ENCODE measurements at places on chromosomes 2 and 18.
A peak's percentile ranks its signal among the peaks of the same experiment; 100 is the strongest.

- no peak for DNase-seq
Observed at GRCh38 chr2:209076151-209076550, 347.7 kb upstream of the MAP2 start.

- no peak for DNase-seq
Observed at GRCh38 chr2:120953066-120953756, 217.5 kb downstream of the GLI2 start.

DNA sequence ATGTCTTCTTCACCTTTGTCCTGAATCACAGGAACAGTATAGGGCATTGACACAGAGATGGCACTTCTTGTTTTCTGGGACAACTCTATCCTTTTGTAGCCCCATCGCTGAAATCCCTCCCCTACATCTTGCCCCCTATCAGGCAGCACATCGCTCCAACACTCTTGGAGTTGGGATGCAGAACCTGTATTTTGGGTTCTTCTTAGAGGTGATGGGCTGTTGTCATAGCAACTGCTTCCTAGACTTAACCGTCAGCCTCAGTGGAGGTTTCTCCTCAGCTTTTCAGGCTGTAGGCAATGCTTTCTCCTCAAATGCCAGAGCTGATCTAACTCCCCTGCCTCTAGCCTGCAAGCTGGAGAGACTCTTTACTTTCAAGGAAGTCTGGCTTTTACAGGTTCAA lies 99.9 kb upstream of the SPRED2 start:
- DNase-seq, result no peak

- no peak for DNase-seq
Observed at GRCh38 chr18:61466736-61467135, 133.5 kb downstream of the CDH20 start.

DNA sequence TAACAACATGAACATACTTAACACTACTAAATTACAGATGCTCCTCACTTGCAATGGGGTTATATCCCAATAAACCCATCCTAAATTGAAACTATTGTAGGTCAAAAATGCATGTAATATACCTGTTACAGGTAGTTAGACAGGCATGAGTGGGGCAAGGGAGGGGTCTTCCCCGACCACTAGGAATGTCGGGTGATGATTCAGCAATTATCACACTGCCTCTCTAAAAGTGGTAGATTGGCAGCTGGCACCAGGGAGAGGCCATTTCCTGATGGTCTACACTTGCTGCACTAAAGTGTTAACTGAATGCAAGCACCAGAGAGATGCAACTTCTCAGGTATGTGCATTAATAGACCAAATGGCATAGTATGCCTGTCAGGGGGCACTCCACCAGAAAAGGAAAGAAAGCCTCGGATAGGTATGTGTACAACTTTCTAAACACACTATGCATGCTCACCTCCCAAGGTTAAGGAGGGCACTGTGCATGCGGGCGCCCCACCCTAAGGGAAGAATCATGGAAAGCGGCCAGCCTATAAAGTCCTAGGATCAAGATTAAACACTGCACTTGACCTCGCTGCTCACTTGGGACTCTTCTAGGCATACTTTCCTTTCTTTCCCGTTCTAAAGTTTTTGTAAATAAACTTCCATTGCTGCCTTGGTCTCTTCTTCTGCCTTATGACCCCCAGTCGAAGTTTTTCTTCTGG lies 35.6 kb downstream of the PIGN start:
- DNase-seq, result no peak

GRCh38 chr2:159091976-159092375 lies 123.5 kb downstream of the TANC1 start:
- DNase-seq, result no peak

DNA sequence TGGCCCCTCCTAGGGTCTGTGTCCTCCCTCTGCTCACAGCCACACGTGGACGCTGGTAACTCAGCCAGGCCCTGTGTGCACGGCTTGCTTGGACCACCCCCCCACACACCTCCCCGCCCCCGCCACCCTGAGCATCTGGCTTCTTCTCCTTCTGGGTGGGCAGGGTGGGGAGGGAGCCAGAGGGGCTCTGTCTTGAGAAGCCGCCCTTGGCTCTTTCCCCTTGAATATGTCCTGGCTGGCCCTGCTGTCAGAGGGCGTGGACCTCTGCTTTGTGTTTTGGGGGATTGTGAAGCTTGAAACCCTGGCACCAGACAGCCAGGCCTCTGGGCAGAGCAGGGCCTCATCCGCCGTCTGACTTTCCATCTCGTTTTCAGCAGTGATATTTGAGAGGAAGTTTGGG lies 72.1 kb downstream of the GLI2 start:
- DNase-seq, result no peak

- DNase-seq, result no peak
Observed at GRCh38 chr18:9547782-9548181, 66.6 kb downstream of the PPP4R1 start.

DNA sequence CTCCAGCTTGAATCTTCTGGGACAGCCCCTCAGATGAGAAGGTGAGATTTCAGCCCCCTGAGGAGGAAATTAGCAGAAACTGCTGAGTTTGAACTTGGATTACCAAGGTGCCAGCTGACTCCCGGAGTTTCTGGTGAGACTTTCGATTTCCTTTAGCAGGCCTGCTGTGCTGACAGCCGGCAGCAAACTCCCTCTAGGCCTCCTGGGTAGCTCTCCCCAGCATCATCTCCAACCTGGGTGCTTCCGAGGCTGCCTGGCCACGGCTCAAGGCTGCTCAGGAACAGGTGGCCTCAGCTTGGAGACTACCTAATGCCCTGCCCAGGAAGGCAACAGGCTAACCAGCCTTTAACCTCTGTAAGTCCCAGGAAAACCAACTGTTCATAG lies 16.5 kb downstream of the SDC1 start:
- DNase-seq, result no peak

DNA sequence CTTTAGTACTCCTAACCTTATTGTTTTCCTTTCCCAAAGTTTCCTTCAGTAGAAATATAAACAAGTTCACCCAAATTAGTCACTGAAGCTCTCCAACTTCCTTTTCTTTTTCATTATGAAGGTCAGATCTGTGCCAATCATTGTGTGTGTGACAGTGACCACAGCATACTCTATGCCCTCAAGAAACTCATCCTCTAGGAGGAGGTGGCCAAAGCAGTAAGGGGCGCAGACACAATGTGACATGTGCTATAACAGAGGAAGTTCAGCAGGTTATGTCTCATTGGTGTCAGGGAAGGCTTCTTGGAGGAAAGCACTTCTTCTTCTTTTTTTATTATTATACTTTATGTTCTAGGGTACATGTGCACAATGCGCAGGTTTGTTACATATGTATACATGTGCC lies 60.0 kb upstream of the PSME4 start:
- DNase-seq, result no peak

DNA sequence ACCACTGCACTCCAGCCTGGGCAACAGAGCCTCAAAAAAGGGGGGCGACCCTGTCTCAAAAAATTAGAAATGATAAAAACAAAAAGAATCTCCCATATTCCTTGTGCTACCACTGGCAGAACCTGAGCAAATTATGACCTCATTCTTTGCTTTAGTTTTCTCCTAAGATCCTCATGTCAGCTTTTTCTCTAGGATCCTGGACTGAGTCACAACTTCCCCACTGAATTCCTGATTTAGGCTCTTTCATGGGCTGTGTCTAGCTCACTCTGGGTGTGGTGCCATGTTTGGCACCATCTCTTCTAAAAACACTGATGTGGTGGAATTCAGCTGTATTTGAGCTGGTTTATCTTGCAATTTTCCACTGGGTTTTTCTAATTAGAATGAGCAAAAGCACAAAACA lies 37.1 kb downstream of the EXOC6B start:
- peak; percentile 20 for DNase-seq

DNA sequence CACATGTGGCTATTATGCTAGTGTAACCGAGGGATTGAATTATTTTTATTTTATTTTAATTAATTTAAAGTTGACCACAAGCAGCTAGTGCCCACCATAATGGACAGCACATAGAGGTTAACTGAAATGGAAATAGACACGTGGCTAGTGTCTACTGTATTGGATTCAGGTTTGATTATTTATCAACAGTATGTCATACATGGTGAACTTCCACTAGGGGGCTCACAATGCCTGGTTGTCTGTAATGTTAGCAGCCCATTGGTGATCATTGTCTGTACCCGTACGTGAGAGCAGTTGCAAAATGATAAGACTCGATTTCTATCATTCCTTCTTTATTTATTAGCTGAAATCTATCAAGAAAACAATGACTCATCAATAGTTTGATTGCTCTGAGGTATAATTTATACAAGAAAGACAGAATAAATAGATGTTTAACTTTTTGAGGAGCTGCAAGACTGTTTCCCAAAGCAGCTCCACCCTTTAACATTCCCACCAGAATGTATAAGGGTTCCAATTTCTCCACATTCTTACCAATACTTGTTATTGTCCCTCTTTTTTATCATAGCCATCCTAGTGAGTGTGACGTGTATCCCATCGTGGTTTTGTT lies 76.5 kb downstream of the CYBRD1 start:
- DNase-seq, result no peak

DNA sequence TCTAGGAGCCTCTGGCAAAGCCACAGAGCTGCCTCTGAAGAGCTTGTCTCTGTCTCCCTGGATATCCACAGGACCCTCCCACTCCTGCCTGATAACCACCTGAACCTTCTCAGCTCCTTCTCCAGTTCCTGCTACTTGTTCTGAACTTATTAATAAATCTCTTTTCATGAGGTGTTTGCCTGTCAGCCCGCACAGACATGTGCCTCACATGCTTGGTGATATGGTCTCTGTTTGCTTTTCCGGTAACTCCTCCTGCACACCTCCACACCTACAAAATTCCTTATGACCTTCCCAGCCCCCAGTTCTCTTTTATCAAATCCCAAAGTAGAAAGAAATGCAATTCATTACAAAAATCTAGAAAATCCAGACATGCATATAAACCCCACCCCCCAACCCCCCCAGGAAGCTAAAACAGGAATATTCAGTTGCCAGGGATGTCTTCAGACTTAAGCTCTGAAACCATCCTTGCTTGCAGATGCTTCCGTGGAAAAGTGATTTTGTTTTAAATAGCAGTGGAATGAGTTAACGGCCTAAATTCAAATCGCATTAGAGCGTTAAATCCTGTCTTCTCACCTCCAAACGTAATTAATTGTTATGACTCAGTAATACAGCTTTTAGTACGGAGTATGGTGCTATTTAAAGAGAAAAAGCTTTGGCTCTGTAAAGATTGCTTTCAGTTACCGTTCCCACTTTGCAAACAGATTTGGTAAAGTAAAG lies 2.1 kb upstream of the PID1 start:
- DNase-seq, result no peak

GRCh38 chr2:132550946-132551345 lies 119.1 kb downstream of the LYPD1 start:
- DNase-seq, result no peak

DNA sequence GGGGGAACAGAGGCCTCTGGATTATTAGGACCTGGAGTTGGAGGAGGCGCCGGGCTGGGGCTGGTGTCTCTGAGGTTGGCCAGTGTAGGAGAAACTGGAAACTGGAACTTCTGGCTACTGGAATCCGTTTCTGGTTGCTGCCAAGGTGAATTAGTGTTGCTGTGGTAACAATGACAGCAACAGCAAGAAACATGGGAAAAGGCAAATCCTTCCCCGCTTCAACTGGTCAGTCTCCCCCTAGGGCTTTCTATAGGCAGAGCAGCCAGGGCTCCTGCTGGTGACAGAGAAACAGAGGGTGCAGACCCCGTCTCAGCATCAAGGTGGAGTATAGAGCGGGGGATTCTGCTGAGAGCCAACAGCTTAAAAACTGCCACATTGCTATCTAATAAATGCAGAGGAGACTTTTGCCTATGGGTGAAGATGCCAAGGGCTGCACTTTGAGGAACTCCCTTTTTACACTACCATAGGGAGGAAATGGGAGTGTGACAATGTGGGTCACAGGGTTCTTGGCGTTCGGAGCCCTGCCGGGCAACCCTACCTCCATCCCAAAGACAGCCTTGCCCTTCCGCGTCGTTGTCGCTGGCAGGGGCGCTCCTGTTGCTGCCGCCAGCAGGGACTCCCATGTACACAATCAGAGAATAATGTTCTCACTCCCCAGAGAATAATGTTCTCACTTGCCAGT lies 81.4 kb upstream of the CABLES1 start:
- DNase-seq, result peak; percentile 62

- no peak for DNase-seq
Observed at GRCh38 chr2:234640657-234641056, 143.8 kb upstream of the ARL4C start.

GRCh38 chr18:40902436-40902835 lies 1052.6 kb upstream of the PIK3C3 start:
- no peak for DNase-seq

DNA sequence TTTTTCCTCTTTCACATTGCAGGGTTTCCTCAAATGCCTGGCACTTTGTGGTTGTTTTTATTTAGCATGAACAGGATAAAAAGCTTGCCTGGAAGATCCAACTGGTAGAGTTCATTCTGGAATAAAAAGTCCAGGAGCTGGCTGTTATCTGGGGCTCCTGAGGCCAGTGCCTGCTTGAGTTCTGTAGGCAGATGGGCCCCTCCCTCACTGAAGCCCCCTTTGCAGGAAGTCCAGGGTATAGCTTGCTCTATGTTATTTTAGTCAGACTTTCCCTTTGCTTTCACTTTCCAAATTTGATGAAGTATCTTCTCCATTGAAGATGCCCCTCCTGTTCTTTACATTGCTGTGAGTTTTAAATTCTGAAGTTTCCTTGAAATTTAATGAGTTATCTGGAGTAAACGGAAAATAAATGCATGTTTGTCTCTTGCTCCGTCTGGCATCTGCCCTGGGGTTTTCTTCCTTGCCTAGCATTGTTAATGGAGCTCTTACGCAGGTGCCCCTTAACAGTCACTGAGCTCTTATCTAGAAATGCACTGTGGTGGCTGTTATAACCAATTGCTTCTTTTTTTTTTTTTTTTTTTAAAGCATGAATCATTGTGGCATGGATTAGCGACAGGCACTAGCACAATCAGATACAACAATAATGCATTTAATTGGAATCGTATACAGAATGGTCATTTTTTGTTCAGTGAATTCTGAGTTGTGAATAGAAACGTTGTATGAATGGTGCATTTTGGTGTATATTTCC lies 27.0 kb upstream of the LPIN1 start:
- DNase-seq, result no peak

GRCh38 chr2:38409156-38410102 lies 32.4 kb upstream of the ATL2 start:
- no peak for DNase-seq

- DNase-seq, result no peak
Observed at GRCh38 chr2:54325148-54325547, 69.1 kb upstream of the TSPYL6 start.

DNA sequence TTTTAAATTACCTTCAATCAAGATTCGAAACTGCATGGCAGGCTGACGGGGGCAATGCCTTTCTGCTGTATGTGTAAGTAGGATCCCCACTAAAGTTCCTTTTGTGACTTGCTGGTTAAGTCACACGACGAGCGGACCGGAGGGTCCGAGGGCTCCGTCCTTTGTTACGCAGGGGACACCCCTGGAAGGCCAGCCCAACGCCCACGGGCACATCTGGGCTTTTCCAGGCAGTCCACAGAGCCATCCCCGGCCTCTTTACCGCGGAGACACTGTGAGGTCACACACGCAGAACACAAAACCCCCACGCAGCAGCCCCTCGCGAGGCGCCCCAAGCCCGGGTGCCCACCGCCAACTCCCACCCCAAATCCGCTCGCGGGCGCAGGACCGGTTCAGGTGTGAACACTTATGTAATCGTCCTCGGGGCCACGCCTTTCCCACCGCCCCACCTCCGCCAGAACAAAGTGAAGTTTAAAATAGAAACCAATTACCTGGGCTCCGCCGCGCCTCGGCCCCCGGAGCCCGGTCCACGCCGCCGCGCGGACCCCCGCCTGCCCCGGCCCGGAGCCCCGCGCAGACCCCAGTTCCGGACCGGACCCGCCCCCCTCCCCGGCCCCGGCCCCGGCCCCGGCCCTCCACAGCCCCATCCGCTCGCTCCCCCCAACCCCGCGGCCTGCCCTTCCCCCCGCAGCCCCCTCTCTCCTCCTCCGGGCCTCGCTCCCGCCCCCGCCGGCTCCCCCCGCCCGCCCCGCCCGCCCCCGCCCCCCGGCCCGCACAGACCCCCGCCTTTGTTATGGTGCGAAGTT lies 4.2 kb downstream of the ZNF516 start:
- DNase-seq, result no peak

All from AG09309 (cell line).